ENCODE measurements at places on chromosomes 11 and 22.

- DNase-seq, result no peak
These were observed 18.5 kb downstream of the ALKBH3 start for GRCh38 chr11:43899094-43899493.

GRCh38 chr22:34038801-34039555 lies 118.7 kb upstream of the LARGE1 start:
- no peak for DNase-seq

GRCh38 chr11:95134491-95134890 lies 44.8 kb downstream of the ENDOD1 start:
- DNase-seq, result no peak

DNA sequence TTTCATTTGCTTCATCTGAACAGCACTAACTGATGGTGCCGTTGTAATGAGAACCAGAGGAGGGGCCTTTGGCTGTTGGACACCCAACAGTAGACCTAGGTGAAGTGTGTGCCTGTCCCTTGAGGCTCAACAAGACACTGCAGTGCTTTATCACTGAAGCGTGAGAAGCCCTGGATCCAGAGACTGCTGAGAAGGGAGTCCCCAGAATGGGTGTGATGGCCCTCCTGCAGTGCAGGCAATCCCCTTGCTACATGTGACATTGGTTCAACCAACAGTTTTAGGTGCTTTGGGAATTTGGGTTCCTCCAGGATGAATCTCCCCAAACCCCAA lies 125.6 kb downstream of the BRD1 start:
- DNase-seq, result no peak
